ENCODE measurements at places on chromosomes 6 and 20.

- DNase-seq = no peak
These were observed 84.2 kb upstream of the RGS17 start for GRCh38 chr6:153215242-153215641.

GRCh38 chr6:47152666-47153403, 110.7 kb upstream of the ADGRF1 start:
- DNase-seq = no peak

GRCh38 chr6:162200041-162200440, 527.5 kb downstream of the PRKN start:
- no peak for DNase-seq

DNA sequence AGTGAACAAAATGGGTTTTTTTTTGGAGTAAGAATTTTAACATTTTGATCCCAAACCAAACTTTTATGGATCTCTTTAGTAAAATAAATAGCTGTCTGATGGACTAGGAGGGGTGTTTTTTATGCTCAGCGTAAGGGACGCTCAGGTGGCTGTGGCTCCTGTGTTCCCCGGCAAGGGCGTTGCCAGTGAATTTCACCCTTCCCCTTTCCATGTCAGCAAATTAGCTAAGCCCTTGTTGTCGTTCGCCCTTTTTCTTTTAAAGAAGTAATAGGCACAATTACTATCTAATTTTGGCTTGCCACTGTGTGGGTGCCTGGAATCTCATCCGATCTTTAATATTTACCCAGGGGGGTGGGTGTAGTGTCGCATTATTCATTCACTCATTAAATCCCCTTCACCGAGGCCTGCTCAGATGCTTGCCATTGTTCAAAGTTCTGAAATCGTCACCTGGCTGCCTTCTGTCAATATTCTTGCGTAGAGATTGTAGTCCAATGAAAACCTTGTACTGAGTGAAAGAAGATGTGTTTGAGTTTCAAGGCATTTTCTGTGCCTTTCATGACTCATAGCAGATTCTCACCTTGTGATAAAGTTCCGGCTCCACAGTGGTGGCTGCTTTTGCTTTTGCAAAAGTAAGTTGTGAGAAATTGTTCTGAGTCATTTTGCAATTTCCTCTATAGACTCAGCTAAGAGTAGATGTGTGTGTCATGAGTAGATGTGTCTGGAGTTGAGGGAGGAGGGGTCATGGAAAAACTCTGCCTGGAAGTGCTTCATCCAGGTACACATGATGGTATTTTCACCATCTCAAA, 40.0 kb upstream of the CLDN20 start:
- peak; percentile 87 for DNase-seq

GRCh38 chr6:159110013-159110412, 59.2 kb upstream of the FNDC1 start:
- peak; percentile 65 for DNase-seq

GRCh38 chr6:108883172-108883571, 35.0 kb downstream of the ARMC2 start:
- DNase-seq = no peak

- peak; percentile 77 for DNase-seq
These were observed 134.4 kb downstream of the ARHGAP18 start for GRCh38 chr6:129575378-129576118.

DNA sequence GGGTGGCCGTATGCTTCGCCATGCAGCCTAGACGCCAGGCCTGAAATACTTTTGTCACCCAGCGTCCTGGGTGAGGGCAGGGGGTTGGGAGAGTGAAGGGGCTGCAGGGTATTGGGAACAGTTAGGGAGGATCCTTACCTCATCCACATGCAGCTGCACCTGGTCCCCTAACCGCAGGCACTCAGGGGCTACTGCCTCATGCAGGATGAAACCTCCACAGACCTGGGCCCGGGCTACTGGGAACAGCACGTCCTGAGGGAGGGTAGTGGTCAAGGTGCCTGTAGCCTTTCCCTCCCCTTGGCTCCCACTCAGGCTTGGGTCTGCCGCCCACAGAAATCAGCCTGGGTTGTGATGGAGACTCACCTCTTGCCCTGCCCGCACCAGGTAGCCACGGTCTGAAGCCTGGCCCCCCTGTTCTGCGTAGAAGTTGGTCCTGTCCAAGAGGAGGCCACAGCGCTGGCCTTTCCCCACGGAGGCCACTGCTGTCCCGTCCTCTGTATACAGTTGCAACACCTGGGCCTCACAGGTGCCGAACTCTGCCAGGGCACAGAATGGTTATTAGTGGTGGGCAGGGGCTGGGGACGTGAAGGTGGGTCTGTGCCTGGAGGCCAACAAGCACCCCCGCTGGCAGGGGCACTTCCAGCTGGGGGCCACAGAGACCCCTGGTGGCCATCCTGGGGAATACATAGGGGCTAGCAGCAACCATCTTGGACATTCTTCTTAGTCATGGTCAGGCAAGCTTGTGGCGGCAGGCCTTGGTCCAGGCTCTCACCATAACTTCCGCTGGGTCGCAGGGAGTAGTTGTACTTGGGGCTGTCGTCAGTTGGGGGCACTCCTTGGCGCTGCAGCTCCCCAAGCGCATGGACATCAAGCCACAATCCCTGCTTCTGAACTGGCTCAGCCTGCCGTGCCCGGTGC, 8.6 kb downstream of the AARS2 start:
- peak; percentile 64 for DNase-seq
